Effector CD4-positive, alpha-beta T cell (primary cell): ENCODE measurements at places on chromosomes 2 and 18.

- no peak for DNase-seq
Observed at GRCh38 chr2:68302281-68302875, 17.4 kb downstream of the CNRIP1 start.

DNA sequence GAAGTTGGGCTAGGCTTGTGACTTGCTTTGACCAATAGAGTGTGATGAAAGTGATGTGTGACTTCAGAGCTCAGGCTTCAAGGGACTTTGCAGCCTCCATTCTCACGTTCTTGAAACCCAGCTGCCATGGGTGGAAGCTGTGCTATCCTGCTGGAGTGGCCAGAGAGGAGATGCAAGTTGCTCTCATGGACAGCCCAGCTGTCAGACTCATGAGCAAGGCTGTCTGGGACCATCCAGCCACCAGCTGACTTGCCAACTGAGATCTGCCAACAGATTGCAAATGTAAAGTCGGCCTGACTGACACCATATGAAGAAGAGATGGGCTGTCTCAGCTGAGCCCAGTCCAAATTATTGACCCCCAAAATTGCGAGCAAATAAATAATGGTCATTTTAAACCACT, 226.4 kb upstream of the CXCR4 start:
- DNase-seq, result no peak

- DNase-seq, result no peak
Observed at GRCh38 chr2:215410932-215411285, 25.0 kb downstream of the FN1 start.

GRCh38 chr2:230827774-230828271, 36.9 kb upstream of the ITM2C start:
- DNase-seq, result no peak

GRCh38 chr2:60796573-60797509, 40.8 kb downstream of the PAPOLG start:
- DNase-seq, result no peak

DNA sequence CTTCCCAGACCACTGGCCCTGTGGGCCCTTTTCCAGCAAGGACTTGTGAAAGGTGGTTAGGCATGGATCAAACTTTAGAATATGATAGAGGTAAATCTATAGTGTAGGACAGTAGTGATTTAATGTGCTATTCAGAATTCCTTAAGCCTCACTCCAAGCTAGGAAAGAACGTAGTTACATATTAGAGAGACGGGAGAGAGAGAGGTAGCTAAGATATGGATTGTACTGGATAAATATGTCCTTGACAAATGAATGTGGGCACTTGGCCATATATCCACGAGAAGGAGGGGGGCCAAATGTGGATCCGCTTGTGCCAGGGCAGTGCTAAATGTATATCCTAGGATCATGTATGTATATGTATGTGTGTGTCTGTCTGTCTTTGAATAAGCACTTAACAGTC, 6.5 kb downstream of the KCNJ3 start:
- no peak for DNase-seq

DNA sequence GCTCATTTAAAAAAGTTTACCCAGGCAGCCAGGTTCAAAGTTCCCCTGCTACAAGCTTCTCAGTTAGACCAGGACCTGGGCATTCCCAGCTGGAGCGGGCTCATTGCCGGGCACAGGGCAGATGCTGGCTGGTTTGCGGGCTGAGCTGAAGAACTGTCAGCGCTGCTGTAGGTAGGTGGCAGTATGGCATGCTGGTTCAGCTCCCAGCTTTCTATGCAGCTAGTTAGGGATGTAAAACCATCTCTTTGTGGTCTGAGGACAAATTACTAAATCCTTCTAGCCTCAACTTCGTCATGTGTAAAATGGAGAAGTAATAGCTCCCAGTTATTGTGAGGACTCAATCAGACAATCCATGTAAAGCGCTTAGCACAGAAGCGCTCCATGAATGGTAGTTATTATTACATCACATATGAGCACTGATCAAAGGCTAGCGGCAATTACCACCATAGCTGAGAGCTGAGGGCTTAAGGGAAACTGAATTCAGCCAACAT, 2.4 kb upstream of the LDLRAD4 start:
- peak; percentile 40 for DNase-seq

DNA sequence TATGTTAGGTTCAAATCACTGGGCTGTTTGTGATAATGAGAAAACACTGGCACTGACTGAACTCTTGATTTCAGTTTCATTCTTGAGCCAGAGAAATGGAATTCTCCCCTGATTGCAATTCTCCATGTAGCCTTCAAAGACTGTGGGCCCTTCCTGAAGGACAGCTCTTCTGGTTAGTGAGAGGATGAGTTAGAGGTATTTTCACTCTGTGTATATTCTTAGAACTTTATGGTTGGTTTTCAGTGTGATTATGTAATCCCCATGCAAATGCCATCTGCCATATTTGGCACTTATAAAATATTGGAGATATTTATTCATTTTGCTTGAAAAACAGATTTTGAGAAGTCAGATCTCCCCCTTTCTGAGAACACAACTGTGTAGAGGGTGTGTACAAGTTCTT, 323.7 kb downstream of the SLC4A3 start:
- DNase-seq, result no peak

- DNase-seq, result no peak
Observed at GRCh38 chr2:191250986-191251385, 5.8 kb downstream of the MYO1B start.

- DNase-seq, result no peak
Observed at GRCh38 chr2:98448441-98449145, 3.9 kb downstream of the INPP4A start.

- no peak for DNase-seq
Observed at GRCh38 chr2:197877038-197877437, 72.6 kb downstream of the PLCL1 start.

- no peak for DNase-seq
Observed at GRCh38 chr2:17813742-17814473, 2.4 kb upstream of the MSGN1 start.

DNA sequence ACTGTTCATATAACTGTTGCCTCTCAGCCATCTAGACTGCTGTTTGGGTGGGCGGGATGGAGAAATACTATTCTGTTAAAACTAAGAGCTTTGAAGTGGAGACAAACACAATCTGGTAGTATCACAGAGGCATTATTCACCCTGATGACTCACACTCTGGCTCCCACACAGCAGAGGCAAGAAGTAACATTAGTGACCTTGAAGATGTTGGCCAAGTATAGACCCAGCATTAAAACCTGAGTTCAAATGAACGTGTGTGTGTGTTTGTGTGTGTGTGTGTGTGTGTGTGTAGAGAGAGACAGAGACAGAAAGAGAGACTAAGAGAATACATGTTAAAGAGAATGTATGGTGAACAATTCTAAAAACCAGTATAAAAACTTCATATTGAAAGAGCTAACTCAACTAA, 22.5 kb upstream of the ACVR1 start:
- peak; percentile 39 for DNase-seq

- DNase-seq, result no peak
Observed at GRCh38 chr2:212530991-212531390, 7.6 kb downstream of the ERBB4 start.
